ENCODE measurements at places on chromosomes 5 and 9.

GRCh38 chr9:77013932-77014596, 5.4 kb upstream of the FOXB2 start:
- DNase-seq, result no peak

- DNase-seq, result peak; percentile 55
Observed at GRCh38 chr5:148482697-148483462, 99.1 kb downstream of the FBXO38 start.

DNA sequence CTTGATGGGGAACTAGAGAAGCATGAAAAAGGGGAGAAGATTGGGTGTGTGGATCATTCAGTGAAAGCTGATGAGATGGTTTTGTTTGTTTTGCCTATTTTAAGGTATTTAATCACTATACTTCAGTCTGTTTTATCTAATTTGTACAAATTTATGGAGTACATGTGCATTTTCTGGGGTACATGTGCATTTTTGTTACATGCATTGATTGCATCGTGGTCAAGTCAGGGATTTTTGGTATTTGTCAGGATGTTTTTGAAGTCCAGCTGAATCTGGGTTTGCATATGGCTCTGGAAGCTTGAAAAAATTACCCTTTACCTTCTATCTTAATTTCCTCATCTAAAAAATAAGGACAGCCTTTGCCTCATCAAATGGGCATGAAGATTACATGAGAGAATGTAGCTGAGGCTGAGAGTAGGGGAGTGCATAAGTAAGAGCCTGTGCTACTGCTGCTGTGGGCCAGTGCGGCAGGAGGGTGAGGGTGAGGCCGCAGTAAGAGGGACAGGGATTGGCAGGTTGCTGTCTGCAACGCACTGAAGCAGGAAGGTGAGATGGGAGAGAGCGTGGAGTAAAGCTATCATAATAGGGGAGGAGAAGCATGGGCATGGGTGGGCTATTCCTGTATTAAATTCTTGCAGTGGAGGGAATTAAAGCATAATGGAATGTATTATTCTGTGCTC, 139.8 kb downstream of the NPR3 start:
- no peak for DNase-seq

- no peak for DNase-seq
Observed at GRCh38 chr9:85223506-85224125, 518.1 kb downstream of the AGTPBP1 start.
